ENCODE measurements at places on chromosomes 4 and X. TPM values are rescaled to one million over a fixed set of nuclear protein-coding genes. Genes with fewer than 3 reads are reported as not detected.

The TCEAL6 gene
- not detected for total RNA-seq

The SRPK3 gene
- total RNA-seq, result 0.86 TPM

The BANK1 gene
- 0.32 TPM for total RNA-seq

The KLHL4 gene
- total RNA-seq, result 0.97 TPM

The SMPX gene
- total RNA-seq, result not detected

The ADAM29 gene
- total RNA-seq, result not detected

The PAGE1 gene
- not detected for total RNA-seq

The GDPD2 gene
- total RNA-seq, result not detected

The DCAF8L2 gene
- total RNA-seq, result not detected

The ANTXR2 gene
- 107 TPM for total RNA-seq

The UGT2B10 gene
- total RNA-seq, result not detected

The MAB21L2 gene
- under 0.01 TPM for total RNA-seq
